Ammon's horn (tissue), 1 donor: ENCODE measurements at places on chromosomes 4 and X.
A peak's percentile ranks its signal among the peaks of the same experiment; 100 is the strongest.

DNA sequence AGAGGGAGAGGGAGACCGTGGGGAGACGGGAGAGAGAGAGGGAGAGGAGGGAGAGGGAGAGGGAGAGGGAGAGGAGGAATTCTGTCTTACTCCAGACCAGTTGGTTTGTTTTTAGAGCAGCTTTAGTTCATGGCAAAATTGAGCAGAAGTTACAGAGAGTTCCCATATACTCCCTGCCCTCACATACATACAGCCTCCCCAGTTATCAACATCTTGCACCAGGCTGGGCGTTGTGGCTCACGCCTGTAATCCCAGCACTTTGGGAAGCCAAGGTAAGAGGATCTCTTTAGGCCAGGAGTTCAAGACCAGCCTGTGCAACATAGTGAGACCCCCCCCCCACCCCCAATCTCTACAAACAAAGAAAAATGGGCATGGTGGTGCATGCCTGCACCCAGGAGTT lies 79.8 kb upstream of the OGT start:
- DNase-seq = no peak

DNA sequence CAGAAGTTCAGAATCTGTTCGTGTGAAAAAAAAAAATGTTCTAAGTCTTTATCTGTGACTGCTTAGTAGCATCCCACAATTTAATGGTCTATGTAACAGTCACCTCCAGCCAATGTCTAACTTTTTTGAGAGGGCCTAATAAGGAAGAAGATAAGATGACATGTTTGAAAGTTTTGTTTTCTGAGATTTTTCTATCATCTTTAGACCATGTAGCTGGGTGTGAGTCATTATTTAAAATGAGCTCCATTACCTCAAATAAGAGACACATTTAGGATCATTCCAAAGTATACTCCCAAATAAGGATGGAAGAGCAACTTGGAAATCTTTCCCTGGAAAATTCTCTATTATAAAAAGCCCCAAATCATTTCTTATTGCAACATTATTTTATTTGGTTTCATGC lies 28.2 kb upstream of the MCF2 start:
- no peak for DNase-seq

DNA sequence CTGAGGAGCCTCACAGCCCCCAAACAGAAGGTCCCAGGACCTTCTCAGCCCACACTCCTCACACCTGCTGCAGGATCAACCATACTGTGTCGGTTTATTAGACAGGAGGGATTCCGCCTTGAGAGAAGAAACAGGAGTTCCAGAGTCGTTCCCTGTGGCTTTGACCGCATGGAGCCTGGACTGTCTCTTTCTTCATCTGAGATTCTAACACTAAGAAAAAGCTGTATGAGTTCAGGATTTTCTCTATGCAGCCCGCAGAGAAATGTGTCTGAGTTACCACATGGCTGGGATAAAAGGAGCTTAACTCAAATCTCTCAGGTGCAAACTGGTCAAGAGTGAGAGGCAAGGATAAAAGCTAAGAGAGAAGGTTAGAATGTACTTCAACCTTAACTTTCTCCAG lies 126.7 kb downstream of the AFAP1 start:
- no peak for DNase-seq

- no peak for DNase-seq
These were observed 8.2 kb downstream of the ABLIM2 start for GRCh38 chr4:8150152-8151090.

DNA sequence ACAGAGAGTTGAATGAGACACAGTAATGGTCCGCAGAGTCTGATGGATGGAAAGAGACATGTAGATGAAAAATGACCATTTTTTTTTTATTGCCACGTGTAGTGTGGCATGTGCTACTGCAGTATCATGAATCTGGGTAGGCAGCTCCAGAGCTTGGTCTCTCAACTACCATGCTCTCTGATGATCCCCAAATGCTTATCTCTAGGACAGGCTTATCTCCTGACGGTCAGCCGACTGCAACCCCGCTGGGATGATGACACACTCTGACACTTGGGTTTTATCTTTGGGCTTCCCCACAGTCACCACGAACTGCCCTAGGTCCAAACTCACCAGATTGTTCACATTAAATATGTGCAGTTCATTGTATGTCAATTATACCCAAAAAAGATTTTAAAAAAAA lies 239.7 kb downstream of the QDPR start:
- no peak for DNase-seq

GRCh38 chr4:89836031-89836745 lies 773 bp downstream of the SNCA start:
- DNase-seq = peak; percentile 57

DNA sequence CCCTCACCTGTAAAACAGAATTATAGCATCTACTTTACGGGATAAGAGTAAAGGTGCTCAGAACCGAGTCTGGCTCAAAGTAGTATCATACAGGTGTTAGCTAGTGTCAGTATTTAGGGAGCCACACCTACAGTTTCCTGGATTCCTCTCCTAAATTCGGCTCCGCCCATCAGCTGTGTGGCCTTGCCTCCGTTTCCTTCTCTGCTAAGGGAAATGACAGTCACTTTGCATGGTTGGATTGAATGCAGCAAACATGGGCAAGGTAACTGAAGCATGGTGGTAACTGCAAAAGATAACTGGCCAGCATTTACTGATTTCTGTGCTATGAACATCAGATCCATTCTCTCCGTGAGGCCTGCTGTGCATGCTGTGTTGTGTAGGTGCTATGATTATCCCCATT lies 2.8 kb downstream of the PPP1R3F start:
- no peak for DNase-seq

DNA sequence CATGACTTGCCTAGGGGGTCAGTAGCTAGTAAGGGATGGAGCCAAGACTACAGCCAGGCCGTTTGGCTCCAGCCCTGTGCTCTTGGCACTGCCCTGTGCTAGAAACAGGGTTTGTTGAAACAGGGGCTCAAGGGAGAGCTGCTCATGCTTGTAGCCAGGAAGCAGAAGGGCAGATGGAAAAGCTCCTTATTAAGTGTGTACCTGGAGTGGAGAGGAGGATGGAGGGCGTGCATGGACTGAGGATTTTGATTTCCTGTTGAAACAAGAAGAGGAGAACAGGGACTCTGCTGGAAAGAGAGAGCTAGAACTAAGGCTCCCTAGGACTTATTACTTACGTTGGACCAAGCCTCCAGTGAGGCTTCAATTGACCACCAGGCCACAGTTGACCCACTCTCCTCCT lies 363.0 kb downstream of the MID1IP1 start:
- no peak for DNase-seq

- DNase-seq = no peak
These were observed 105.1 kb upstream of the ARHGAP24 start for GRCh38 chr4:85369703-85370380.

- no peak for DNase-seq
These were observed 171.4 kb downstream of the AASDH start for GRCh38 chr4:56215901-56216300.

- peak; percentile 3 for DNase-seq
These were observed 179.1 kb upstream of the KLHL4 start for GRCh38 chrX:87338510-87338909.

DNA sequence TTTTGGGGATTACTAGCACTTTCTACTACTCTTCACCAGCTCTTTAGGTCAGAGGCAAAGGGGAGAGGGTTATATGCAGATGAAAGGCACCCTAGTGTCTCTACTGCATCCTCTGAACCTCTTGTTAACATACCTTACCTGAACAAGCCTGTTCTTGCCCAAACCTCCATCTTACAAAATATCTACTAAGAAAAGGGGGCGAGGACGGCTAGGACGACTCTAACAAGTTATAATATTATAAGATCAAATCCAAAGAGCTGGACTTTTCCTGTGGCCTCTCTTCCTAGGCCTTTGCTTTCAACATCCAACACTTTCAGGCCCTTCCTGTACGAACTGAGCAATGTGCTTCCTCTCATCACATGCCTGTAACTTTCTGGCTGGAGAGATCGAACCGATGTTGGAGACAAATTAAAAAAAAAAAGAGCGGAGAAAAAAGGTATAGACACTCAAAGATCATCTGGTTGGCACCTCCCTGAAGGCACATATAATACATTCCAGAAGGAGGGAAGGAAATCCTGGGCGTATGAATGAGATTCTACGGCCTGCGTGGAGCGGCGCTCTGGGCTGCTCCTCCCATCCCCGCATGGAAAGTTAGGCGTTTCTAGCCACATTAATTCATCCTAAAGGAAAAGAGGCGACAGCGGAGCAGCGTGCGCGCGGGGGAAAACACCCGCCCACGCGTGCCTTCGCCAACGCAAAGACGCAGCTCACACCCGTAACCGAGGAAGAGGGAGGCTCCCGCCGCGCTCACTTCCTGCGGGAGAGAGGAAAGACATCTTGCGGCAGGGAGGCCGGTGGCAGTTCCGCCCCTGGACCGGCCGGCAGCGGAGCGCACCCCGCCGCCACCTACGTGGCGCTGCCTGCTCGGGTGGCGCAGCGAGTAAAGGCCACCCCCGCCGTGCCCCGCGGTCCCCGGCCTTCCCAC lies 808 bp downstream of the PRDM5 start:
- DNase-seq = peak; percentile 59

- no peak for DNase-seq
These were observed 91.7 kb upstream of the PHOX2B start for GRCh38 chr4:41839916-41840854.

GRCh38 chr4:37858872-37859271 lies 32.0 kb upstream of the TBC1D1 start:
- no peak for DNase-seq

DNA sequence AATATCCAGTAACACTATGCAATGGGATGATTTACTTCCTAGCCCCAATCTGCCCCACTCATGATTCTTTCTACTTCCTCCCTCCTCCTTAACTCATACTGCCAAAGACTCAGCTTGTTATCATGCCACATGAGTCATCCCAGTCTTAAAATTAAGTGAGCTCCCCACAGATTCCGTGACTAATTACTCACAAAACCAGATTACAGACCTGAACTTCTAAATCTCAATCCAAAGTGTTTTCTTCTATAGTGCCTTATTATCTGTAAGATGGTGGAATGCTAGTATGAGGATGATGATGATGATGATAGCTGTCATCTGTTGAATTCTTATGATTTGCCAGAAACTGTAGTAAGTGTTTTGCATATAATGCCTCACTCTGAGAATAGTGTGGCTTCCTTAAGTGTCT lies 27.7 kb upstream of the GPC3 start:
- no peak for DNase-seq

- DNase-seq = no peak
These were observed 27.9 kb downstream of the PPARGC1A start for GRCh38 chr4:23861897-23862296.

GRCh38 chr4:167428156-167428555 lies 193.9 kb upstream of the SPOCK3 start:
- DNase-seq = no peak

DNA sequence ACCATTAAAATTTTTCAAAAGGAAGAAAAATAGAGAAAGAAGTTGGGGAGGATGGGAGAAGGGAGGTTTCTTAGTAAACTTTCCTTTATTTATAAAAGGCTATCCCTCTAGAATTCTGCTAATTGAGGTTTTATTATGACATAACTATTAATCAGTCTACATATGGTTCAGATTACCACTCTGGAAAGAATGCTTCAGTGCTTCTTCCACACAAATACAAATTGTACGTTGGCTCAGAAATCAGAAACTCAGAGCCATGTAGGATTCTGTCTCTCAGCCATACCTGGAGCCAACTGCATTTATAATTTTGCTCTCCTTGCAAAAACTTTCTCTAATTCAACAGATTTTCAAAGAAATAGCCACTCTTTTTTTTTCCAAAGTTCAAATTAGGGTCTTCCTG lies 37.1 kb downstream of the SRPX start:
- no peak for DNase-seq

GRCh38 chr4:187780070-187780469 lies 215.5 kb upstream of the ZFP42 start:
- DNase-seq = no peak

- DNase-seq = no peak
These were observed 210.7 kb upstream of the MAD2L1 start for GRCh38 chr4:120277391-120277790.

DNA sequence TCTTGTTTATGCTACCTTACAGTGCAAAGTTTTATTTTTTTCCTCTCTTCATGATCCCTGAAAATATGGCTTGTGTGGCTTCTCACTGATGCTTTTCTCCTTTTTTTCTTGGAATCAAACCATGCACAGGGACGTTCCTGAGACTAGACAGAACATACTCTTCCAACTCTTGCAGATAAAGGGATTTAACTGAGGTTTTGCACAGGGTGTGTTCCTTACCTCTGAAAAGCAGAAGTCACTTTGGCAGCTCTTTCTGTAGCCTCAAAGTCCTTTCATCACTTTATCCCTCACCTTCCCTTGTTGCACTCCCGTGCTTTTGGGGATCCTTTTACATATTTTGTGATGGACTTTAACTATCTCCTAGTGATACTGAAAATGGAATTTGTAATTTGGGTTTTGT lies 300.1 kb downstream of the SPRY1 start:
- no peak for DNase-seq

DNA sequence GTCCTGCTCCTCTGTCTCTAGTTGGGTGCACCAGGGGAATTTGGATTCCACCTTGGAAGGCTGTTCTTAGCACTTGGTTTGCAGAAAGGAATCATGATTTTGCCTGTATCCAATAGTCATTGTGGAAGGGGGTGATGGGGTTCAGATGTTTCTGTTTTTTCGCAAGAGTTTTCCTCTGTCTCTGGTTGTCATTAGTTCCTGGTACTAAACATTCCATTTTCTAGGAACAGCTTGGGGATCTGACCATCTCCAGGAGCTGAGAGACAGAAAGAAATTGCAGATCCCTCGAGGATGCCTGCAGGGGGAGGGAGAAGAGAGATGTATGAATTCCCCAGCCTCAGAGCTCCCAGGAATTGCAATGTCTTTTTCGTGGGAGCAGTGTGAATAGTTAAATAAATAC lies 70.9 kb downstream of the CYTL1 start:
- DNase-seq = no peak

GRCh38 chr4:74387790-74388189 lies 22.8 kb downstream of the EREG start:
- DNase-seq = no peak

DNA sequence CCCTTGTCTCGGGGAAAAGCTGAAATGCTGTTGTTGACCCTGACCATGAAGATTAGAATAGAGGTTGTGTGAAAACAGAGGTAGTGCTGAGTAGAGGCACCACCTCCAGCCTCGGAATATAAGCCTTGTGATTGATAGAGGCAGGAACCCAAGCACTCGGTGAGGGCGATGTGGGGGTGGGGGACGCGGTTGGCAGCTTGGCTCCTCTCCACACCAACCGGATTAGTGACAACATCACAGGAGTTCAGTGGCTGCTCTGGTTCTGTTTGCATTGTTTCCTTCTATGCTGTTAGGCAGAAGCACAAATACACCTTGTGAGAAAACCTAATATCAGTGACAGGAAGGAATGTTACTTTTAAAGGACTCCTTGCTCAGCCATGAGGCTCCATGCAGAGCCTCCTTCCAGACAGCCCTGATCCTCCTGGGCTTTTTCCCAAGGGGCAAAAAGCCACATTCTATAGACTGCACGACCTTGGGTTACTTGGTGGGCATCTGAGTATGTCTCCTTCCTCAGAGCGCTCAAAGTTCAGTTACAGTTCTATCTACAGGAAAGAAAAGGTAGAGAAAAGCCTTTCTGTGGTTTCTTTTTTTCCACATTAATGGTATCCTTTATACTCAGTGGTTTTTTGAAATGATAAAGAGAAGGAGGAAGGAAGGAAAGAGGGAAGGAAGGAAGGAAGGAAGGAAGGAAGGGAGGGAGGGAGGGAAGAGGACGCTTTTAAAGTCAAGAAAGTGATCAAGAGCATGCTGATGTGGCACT lies 150.4 kb upstream of the NOCT start:
- DNase-seq = no peak

- no peak for DNase-seq
These were observed 37.5 kb downstream of the HOPX start for GRCh38 chr4:56643596-56643995.

GRCh38 chrX:17030092-17030491 lies 83.6 kb downstream of the REPS2 start:
- DNase-seq = peak; percentile 18

GRCh38 chr4:8846826-8847225 lies 24.8 kb downstream of the HMX1 start:
- no peak for DNase-seq
